ENCODE measurements at places on chromosomes 3 and 15.

DNA sequence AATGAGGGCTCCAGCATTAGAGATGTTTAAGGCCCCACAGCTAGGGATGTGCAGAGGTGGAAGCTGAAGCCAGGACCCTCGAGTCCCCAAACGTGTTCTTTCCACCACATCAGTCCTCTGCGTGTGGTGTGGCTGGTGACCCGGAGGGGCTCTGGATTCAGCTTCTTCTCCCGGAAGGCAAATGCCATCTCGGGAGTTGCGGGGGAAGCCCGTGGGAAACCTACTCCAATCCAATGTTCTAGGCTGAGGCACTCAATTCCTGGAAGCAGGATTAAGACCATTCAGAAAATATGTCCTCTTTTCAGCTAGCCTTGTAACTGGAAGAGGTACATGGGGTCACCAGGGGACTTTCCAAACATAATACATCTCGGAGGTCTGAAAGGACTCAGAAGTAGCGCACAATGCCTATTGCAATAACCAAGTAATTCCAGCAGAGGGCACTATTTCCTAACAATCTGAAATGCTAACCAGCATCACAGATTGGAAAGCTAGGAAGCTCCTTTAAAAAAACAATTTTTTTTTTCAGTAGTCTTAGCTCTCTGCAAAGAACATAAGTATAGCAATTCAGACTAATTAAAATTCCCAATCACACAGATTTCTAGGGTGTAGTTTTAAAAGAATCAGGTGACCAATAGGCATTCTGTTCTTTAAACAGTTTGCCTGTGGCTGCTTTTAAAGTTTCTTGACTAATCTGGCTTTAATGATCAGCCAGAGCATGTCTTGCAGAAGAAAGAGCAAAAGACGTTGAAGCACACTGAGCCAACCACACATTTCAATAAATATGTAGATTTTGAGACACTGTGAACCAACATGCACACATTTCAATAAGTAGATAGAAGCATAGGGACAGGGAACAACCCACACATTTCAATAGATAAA lies 36.1 kb downstream of the BNC1 start:
- DNase-seq, result peak; percentile 73

DNA sequence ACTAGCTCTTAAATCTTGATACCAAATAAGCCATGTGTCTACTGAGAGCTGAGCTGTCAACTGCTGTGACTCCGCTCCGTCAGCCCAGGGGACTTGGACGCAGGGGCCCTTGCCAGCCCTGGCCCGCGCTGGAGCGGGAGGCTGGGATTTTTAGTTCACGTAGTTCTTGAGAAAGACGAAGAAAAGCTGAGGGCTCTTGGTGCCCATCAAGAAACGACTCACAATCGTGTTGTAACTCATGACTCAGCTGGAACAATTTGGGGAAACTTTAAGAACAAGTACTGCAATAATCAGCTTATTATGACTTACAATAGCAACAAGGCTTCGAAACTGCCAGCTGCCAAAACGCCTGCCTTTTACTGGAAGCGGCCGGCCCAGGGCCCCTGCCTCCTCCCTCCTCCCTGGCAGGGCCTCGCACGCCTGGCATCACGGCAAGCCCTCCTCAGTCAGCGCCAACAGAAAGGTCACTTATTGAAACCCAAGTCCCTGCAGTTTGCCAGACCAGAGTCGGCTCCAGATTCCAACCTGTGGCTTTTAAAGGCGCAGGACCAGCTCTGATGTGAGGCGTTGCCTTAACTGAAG lies 60.3 kb downstream of the RGMA start:
- DNase-seq, result peak; percentile 49

GRCh38 chr3:13879946-13880810 lies at the start of gene WNT7A:
TSS of gene WNT7A (minus strand) at chr3:13880071. CDS start at chr3:13879816, 255 bp downstream.
- peak; percentile 42 for DNase-seq

DNA sequence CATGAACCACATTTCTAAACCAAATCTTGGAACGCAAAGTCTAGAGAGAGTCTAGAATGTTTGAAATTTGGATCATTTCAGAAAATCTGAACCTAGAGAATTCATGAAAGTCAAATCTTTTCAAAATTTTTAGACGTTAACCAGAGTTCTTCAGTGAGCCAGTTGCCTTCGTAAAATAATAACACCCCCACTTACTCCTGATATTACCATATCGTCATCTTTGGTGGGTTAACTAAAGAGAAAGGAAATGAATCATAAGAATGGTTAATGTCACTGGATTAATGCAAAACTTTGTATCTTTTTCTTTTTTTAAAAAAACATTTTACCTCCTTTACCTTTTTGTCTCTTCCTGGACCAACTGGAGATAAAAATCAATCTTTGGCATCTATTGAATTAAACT lies 1.2 kb upstream of the ZBED2 start:
- peak; percentile 57 for DNase-seq

DNA sequence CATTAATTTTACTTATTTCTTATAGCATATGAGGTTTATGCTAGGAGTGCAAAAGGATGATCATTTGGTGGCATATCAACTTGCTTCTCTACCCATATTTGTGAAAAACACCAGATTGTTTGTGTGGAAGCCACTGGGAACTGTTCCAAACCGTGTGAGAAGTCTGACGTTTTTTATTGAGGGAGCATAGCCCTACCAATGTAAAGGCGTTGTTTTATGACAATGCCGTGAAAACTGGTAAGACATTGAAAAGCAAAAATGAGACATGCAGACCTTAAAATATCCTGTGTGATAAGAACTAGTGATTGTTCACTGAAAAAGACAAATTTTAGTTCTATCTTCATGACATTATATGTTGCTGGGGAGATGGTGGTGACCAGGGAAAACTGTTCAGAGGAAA lies 87.8 kb downstream of the CHL1 start:
- no peak for DNase-seq

GRCh38 chr3:63662500-63662899 lies 10.0 kb downstream of the SNTN start:
- DNase-seq, result no peak

GRCh38 chr3:185330644-185331043 lies 32.3 kb upstream of the MAP3K13 start:
- DNase-seq, result no peak

- peak; percentile 17 for DNase-seq
Measured at GRCh38 chr3:113697500-113698090, 1.2 kb upstream of the USF3 start.

- peak; percentile 55 for DNase-seq
Measured at GRCh38 chr3:197809356-197810020, 18.4 kb downstream of the LRCH3 start.

GRCh38 chr3:139481116-139481515 lies 4.8 kb upstream of the RBP2 start:
- DNase-seq, result no peak

DNA sequence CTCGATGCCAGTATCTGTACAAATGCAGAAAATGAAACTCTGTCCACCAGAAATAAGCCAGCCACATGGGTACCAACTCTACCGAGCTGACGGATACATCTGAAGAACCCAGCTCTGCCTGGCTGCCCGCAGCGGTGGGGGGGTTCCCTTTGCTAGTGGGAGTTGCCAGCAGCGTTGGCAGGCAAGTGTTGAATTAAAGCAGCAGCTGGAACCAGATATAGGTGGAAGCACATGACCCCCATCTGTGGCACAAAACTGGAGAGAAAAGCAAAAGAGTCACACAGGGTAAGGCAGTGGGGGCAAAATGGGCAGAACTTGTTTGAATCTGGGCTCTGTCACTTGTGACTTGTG lies 17.9 kb downstream of the CRYGS start:
- DNase-seq, result no peak

DNA sequence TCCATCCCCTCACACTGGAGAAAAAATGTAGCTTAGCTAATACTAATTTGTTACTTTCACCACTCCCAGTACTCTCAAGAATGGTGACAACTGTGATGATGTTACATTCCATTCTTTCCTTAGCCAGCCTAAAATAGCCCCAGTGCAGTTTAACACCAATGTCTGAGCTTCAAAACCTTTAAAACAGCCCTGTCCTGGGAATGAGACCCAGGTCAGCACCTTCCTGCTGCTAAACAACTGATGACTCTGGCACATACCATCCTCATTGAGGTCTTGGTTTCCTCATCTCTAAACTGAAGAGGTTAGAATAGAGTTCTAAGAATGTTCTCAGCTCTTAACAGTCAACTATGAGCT lies 3.8 kb downstream of the SCAMP2 start:
- no peak for DNase-seq

DNA sequence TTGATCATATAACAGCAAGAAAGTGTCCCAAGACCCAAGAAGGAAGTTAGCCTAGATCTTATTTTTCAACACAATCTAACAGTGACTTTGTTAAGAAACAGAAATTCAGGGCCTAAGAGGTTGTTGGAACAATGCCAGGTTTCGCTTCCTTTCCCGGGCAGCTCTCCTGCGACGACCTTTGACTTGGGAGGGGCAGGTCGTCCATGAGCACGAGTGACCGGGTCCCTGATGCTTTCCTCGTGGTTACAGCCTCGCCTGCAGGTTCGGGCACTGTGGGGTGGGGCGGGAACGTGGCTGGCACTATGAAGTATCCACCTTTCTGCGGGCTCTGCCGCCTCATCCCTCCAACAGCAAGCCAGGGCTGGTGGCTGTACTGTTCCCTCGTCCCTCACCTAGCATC lies 90.1 kb upstream of the RGMA start:
- DNase-seq, result peak; percentile 2

DNA sequence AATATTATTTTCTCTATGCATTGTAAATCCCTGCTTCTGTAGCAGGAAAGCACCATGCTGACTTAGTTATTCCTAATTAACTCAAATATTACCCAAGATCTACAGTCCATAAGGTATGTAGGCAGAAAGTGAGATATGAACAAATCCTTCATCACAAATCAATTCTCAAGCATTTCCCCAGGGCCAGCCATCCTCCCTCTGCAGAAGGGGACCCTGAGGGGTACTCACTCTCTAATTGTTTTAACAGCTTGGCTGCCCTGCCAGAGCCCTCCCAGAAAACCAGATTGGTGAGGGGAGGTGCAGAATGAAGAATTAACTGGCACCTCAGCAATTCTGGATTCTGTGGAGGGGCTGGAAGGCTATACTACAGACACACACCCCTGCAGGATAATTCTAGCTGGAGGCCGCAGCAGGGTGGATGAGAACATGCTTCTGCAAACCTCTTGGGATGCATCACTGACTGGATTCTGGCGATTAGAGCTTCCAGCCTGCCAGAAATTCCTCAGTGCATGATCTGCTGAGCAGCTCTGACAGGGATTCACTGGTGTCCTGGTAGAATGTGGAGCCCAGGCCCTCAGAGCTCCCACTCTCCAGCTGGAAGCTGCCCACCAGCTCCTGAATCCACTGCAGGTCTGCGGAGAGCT lies 88.6 kb upstream of the HERC1 start:
- DNase-seq, result no peak

DNA sequence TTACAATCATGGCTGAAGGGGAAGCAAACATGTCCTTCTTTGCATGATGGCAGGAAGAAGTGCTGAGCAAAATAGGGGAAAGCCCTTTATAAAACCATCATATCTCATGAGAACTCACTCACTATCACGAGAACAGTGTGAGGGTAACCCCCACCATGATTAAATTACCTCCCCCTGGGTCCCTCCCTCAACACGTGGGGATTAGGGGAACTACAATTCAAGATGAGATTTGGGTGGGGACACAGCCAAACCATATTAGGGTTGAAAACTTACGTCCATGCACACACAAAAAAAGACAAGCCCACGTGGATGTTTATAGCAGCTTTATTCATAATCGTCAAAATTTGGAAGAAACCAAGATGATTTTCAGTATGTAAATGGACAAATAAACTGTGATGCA lies 72.3 kb downstream of the RPL22L1 start:
- DNase-seq, result no peak

GRCh38 chr15:96107916-96108315 lies 222.6 kb upstream of the NR2F2 start:
- peak; percentile 6 for DNase-seq

DNA sequence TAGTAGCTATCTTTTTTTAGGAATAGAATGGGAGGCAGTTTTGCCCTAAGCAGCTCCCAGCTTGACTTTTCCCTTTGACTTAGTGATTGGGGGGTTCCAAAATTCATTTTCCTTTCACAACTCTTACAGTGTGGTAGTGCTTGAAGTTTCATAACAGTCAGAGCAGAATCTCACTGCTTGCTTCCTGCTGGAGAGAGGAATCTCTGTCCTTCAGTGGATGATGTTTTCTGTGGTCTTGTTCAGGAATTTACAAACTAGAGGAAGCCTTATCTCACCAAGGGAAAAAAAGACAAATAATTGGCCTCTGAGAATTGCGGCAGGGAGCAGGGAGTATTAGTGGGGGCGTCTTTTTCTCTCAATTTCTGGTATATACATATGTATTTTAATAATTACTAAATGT lies 326.6 kb upstream of the C2CD4B start:
- no peak for DNase-seq

DNA sequence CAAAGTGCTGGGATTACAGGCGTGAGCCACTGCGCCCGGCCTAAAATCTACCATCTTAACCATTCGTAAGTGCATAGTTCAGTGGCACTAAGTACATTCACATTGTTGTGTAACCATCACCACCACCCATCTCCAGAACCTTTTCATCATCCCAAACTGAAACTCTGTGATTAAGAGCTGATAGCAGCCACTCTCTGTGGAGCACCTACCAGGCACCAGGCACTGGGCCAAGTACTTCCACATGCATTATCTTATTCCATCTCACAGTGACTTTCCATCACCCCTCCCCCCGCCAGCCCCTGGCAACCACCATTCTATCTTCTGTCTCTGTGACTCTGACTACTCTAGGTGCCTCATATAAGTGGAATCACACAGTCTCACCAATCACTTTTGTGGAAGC lies 2.3 kb upstream of the INSYN1 start:
- no peak for DNase-seq

GRCh38 chr15:84889991-84890669 lies 5.7 kb downstream of the SLC28A1 start:
- DNase-seq, result no peak

DNA sequence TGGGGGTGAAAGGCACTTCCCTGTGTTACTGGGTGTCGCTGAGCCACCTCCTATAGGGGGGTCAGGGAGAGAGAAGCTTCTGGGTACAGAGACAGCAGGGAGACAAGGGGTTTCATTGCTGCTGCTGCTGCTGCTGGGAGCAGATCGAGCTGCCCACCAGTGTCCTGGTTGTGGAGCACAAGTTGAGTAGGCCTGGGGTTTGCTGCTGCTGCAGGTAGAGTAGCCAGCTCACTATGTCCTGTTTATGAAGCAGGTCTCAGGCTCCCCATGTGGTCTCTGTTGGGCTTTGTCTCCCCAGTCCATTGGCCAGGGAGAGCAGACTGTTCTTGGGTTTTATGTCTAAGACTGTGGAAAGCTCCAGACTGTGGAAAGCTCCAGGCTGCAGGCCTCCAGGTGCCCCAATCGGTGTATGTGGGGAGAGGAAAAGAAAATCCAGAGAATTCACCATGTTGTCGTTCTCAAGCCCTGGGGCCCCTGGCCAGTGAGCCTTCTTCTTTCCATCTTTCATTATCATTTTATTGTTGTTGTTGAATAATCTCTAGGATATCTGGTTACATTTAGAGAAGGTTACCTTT lies 157.8 kb downstream of the ADAMTS17 start:
- no peak for DNase-seq

DNA sequence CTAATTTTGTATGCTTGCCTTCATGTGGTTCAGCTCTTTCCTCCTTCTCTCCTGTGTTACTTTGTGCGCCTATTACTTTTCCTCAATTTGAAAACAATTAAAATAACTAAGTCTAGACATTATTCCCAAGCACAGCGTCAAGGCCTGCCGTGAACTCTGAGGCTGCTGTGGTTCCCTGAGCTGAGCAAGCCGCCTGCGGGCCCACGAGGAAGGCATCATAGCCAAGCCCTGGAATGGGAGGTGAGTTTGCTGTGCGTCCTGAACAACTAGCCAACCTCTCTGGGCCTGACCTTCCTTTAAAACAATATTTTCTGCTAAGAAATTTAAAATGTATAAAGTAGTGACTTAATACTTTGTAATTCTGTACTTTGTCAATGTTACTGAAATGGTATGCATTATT lies 327.2 kb downstream of the OCA2 start:
- no peak for DNase-seq

- DNase-seq, result no peak
Measured at GRCh38 chr3:62987721-62988120, 112.5 kb upstream of the CADPS start.

All from ELR (cell line).